ENCODE measurements at places on chromosomes 1 and 21. TPM values are rescaled to one million over a fixed set of nuclear protein-coding genes. Genes with fewer than 3 reads are reported as not detected.

DNA sequence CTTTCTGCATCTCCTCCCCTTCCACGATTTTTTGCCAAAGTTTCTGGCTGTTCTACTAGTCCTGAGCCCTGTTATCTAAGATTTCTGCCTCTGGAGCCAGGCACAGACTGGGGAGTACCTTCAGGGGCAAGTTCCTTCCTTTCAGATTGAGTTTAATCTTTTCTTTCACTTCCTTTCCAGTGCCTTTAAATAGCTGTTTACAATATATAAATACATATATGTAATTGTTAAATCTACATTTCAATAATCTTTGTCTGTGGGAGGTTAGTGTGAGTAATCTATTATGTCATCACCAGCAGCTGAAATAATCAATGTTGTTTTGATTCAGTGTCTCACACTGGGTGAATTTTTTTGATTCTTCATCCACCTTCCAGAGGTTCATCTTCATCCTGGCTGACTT is 31.8 kb downstream of the DIPK1A start:
- no peaks in the 10 kb centered on the region for H3K4me1 ChIP-seq
- H3K27ac ChIP-seq = no peak overlapping the region
- H3K36me3 ChIP-seq = no peaks in the 10 kb centered on the region
- H3K27me3 ChIP-seq = no peaks in the 10 kb centered on the region

DNA sequence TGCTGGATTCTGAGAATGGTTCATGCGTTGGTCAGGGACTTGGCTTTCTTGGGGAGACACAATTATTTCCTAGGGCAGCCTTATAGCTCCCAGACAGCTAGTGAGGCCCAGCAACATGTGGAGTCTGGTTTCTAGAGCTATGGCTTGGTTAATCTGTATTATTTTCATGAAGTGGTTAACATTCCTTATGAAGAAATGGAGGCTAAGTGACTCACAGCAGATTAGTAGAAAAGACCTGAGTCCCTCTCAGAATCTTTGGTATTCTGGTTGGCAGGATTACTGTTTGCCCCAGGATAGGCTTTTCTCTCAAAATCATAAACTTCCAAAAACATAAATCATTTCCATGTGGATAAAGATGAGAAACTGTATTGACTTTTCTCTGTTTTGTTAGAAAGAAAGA is 42.3 kb downstream of the DUSP10 start:
- H3K27me3 ChIP-seq = no peaks in the 10 kb centered on the region
- H3K27ac ChIP-seq = no peak overlapping the region
- no peaks in the 10 kb centered on the region for H3K4me1 ChIP-seq
- H3K4me3 ChIP-seq = no peak overlapping the region
- no peaks in the 10 kb centered on the region for H3K36me3 ChIP-seq
- DNase-seq = no peak

DNA sequence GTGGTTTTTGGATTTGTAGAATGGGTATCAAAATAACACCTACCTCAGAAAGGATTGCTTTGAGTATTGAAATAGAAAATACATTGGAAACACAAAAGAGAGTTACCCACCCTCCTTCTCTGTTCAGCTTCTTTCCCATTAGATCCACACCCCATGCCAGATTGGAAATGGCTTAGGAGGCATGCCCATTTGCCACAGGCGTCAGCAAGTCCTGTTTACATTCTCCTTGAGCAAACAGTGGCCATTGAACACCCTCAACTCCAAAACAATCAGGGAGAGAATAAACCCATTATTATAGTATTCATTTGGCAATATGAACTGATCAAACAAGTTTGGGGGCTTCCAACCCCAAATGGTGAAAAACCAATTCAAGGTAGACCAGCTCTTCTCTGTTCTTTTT is 2.4 kb downstream of the ELAPOR1 start:
- no peaks in the 10 kb centered on the region for H3K36me3 ChIP-seq
- DNase-seq = no peak
- H3K4me1 ChIP-seq = peaks cover 11% of the 10 kb centered on the region
- H3K4me3 ChIP-seq = no peak overlapping the region

DNA sequence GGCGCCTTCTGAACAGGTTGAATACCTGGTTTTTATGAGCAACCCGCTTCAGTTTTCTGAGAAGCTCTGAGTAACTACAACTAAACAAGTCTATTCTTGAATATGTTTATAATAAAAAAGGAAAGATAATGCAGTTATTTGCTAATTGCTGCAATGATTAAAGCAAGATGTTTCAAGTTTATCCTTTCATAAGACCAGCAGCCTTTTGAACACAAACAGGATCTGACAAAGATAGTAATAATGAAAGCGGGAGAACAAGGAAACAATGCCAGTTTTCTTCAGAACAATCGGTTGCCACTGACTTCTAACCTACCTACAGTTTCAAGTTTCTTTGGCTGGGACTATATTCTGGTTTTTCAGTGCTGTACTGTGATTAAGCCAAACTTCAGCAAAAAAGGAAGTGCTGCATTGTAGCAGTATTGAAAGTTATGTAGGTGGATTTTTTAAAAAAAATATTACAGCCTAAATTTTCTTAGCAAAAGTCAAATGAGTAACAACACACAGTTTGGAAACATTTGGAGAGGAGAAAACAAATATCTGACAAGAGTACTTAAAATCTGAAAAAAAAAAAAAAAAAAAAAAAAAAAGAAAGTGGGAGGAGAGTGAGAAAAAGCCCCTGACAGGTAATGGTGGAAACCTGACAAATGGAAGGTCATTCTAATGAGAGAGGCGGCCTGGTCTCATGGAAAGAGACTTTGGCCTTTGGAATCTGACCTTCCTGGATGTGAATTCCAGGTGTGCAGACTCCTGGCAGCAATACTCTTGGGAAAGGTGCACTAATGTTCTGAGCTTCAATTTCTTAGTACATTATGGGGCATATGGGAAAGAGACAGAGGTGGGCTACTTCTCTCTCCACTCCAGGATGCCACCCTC is 11.4 kb downstream of the KCNJ15 start:
- H3K4me3 ChIP-seq = no peak overlapping the region
- H3K27me3 ChIP-seq = no peaks in the 10 kb centered on the region
- H3K36me3 ChIP-seq = no peaks in the 10 kb centered on the region
- no peak overlapping the region for H3K27ac ChIP-seq
- DNase-seq = no peak
- peaks cover 4% of the 10 kb centered on the region for H3K4me1 ChIP-seq

GRCh38 chr1:211715971-211716370 is 40.5 kb upstream of the NEK2 start:
- DNase-seq = no peak
- no peaks in the 10 kb centered on the region for H3K27me3 ChIP-seq
- no peak overlapping the region for H3K4me3 ChIP-seq
- H3K27ac ChIP-seq = no peak overlapping the region
- H3K4me1 ChIP-seq = no peaks in the 10 kb centered on the region

- no peaks in the 10 kb centered on the region for H3K36me3 ChIP-seq
- no peak overlapping the region for H3K27ac ChIP-seq
- no peaks in the 10 kb centered on the region for H3K27me3 ChIP-seq
- H3K4me1 ChIP-seq = no peaks in the 10 kb centered on the region
These were observed 103.7 kb upstream of the NFIA start for GRCh38 chr1:60978421-60979357.

GRCh38 chr21:35512346-35512745 is 463.2 kb upstream of the RUNX1 start:
- no peak overlapping the region for H3K4me3 ChIP-seq
- no peak overlapping the region for H3K27ac ChIP-seq
- DNase-seq = no peak
- H3K27me3 ChIP-seq = no peaks in the 10 kb centered on the region

- H3K27me3 ChIP-seq = no peaks in the 10 kb centered on the region
- no peak for DNase-seq
- H3K27ac ChIP-seq = no peak overlapping the region
- H3K36me3 ChIP-seq = no peaks in the 10 kb centered on the region
- H3K4me3 ChIP-seq = no peak overlapping the region
These were observed 201.9 kb downstream of the PLPP3 start for GRCh38 chr1:56377431-56377830.

DNA sequence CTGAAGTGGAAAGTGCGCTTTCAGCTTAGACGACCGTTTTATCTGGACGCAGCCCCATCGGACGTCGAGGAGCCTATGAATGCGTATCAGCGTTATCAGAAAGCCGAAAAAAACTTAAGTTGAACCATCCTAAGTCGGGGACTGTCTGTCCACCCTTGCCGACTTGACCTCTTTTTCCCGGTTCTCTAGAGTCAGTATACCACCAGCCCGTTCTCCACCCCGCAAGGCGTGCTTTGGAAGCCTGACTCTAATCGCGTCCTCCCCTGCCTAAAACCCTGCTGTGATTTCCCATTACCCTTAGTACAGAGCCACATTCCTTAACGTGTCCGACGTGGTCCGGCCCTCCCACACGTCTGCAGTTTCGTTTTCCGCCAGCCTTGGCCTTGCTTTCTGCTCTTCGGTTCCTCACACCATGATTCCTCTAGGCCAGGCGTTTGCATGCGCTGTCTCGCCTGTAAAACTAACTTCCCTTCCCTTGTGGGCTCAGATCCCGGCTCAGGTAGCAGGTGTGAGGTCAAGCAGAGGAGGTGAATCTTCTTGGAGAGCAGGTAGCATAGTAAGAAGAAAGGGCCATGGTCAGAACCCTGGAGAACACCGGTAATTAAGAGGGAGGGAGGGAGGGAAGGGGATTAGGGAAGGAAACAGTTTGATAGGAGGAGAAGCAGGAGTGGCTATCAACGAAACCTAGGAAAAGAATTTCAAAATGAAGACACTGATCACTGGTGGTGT is 865 bp downstream of the ADPRS start:
- no peak overlapping the region for H3K27ac ChIP-seq
- H3K36me3 ChIP-seq = peaks cover 13% of the 10 kb centered on the region
- H3K27me3 ChIP-seq = no peaks in the 10 kb centered on the region
- H3K4me3 ChIP-seq = peak overlapping the region; percentile 95
- H3K4me1 ChIP-seq = peaks cover 6% of the 10 kb centered on the region

DNA sequence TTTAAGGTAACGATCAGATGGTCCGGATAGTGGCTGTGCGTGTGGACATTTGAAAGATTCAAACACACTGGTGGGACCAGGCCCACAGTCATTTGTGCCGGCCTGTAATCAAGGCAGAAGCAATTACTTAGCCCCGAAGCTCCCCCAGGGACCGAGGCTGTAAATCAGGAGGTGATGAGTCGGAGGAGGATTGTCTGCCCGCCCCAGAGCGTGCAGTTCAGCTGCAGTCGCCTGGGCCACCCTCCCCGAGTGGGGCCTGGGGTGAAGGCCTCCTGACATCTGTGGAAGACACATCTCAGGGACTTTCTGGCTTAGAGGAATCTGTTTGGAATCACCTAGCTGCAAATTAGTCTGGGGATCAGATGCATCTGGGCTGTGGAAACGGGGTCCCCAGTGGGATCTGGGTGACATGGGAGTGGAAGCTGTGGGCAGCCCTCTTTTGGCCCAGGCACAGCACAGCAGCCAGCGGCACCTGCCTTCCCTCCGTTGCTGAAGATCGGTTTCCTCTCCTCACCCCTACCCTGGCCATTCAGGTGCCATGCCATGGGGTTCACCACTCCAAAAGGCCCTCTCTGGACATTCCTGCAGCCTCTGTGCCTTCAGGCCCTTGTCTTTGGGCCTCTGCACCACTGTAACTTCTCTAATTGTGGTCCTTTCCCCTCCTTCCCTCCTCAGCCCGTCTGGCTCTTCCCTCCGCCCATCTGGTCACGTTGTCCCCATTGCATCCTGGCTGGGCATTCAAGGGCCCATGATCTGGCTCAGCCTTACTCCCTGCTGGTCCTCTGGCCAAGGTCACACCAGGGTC is 25.7 kb downstream of the LHX4 start:
- no peak overlapping the region for H3K27ac ChIP-seq
- H3K27me3 ChIP-seq = no peaks in the 10 kb centered on the region
- no peak overlapping the region for H3K4me3 ChIP-seq
- no peaks in the 10 kb centered on the region for H3K36me3 ChIP-seq
- no peaks in the 10 kb centered on the region for H3K4me1 ChIP-seq

DNA sequence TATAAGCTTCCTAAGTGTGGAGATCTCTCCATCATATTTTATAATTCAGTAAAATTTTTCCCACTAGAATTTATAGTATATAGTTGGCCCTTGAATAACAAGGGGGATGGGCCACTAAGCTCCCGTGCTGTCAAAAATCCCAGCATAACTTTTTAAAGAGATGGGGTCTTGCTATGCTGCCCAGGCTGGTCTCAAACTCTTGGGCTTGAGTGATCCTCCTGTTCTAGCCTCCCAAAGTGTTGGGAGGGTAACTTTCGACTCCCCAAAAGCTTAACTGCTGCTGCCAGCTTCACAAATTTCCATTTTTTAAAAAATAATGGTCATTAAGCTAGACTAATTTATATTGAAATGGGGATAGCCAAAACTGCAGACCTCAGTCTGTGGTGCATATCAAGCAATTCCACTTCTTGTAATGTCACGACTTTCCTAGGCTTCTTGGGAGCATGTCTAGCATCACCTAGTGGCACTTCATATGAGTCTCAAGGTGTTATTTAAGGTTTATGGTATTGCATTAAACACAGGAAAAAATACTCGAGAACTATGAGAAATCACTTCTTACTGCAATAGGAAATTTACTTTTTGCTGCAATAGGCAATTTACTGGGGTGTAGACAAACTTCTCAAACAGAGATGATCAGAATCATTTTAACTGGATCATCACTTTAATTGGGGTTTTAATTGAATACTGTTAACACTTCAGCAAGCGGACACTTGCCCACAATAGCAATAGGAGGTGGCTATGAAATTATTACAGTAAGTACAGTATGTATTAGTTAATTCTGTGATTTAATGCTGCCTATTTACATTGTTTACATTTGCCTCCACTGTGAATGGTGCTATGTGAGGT is 19.3 kb upstream of the ACTA1 start:
- no peaks in the 10 kb centered on the region for H3K27me3 ChIP-seq
- H3K4me3 ChIP-seq = no peak overlapping the region
- no peaks in the 10 kb centered on the region for H3K4me1 ChIP-seq
- peak; percentile 49 for DNase-seq

GRCh38 chr1:234716908-234717375 is 107.0 kb upstream of the IRF2BP2 start:
- no peaks in the 10 kb centered on the region for H3K36me3 ChIP-seq
- H3K4me1 ChIP-seq = 0 out of 2 replicates have a peak, but pooled peaks cover 3% of the 10 kb centered on the region
- no peak for DNase-seq
- no peaks in the 10 kb centered on the region for H3K27me3 ChIP-seq
- H3K27ac ChIP-seq = no peak overlapping the region

GRCh38 chr21:33388188-33388587 is 15.0 kb upstream of the IFNGR2 start:
- H3K4me3 ChIP-seq = no peak overlapping the region
- no peak overlapping the region for H3K27ac ChIP-seq
- no peaks in the 10 kb centered on the region for H3K4me1 ChIP-seq
- DNase-seq = no peak
- H3K36me3 ChIP-seq = no peaks in the 10 kb centered on the region
- H3K27me3 ChIP-seq = no peaks in the 10 kb centered on the region

DNA sequence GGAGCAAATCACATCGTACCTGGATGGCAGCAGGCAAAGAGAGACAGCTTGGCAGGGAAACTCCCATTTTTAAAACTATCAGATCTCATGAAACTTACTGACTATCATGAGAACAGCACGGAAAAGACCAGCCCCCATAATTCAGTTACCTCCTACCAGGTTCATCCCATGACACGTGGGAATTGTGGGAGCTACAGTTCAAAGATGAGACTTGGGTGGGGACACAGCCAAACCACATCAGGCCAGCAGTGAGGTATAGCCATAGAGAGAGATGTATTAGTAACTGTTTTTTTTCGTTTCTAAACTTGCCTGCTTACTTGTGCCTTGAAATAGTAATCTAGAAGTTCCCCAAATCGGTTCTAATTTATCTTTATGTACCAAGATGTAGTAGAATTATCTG is 48.9 kb downstream of the AK4 start:
- DNase-seq = no peak
- no peak overlapping the region for H3K4me3 ChIP-seq
- peaks cover 3% of the 10 kb centered on the region for H3K36me3 ChIP-seq
- H3K27ac ChIP-seq = no peak overlapping the region
- no peaks in the 10 kb centered on the region for H3K4me1 ChIP-seq
- no peaks in the 10 kb centered on the region for H3K27me3 ChIP-seq

Gene HSPB7
- total RNA-seq = not detected

Gene HAO2
- total RNA-seq = not detected

Gene LRRC8B
- 26.5 TPM for total RNA-seq

Gene SLAMF6
- not detected for total RNA-seq

Gene S100A12
- total RNA-seq = not detected

Gene CHIA
- not detected for total RNA-seq

All from GM23338 (cell line).